ENCODE measurements at places on chromosomes 4 and X.

GRCh38 chr4:22991576-22991975 lies 298.8 kb downstream of the GBA3 start:
- no peak for DNase-seq

- DNase-seq, result peak; percentile 15
These were observed 264.3 kb downstream of the TECRL start for GRCh38 chr4:64144994-64145393.

DNA sequence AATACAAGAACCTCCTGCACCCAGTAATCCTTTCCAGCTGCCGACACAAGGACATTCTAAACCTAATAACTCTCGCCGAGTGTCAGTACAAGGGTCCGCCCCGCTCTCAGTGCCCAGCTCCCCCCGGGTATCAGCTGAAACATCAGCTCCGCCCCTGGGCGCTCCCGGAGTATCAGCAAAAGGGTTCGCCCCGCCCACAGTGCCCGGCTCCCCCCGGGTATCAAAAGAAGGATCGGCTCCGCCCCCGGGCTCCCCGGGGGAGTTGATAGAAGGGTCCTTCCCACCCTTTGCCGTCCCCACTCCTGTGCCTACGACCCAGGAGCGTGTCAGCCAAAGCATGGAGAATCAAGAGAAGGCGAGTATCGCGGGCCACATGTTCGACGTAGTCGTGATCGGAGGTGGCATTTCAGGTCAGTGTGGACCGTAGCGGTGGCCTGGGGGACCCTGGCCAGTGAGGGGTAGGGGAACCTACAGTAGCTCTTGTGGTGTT lies at the start of gene MAOA:
Gene MAOA (plus strand): TSS at position 295 of the 490 bp plus-strand sequence. CDS start 43 bp downstream, at position 338.
- DNase-seq, result peak; percentile 56

DNA sequence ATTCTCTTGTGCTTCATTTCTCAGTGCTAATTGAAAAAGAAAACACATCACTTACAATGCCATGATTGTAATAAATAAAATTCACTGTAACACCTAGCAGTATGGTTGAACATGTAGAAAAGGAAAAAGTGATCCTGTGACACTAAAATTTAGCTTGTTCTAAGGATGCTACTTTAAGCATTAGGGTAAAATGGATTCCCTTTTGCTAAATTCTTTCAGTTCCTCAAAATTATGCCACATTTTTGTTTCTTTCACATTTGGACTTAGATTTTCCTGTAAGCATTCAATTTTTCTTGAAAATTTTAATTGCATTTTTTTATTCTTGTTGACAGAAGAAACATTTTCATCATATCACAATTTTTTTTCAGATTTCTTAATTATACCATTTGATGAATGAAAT lies 19.4 kb downstream of the TET2 start:
- DNase-seq, result no peak

DNA sequence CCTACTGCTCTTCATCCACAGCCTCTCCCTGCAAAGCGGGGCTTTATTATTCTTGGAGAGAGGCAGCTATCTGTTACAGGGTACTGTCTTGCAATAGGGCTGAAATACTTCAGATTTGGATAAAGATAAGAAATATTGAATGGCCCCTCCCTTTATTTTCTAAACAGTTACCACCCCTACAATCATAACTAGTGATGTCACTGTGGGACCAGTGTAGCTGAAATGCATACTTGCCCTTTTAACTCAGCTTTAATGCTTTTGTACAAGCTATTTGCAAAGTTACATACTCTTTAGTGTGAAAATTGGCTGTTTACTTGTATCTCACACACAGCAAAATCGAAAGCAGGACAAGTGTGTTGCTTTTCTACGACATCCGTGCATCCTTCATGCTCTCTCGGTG lies 261.7 kb upstream of the GATB start:
- no peak for DNase-seq

- DNase-seq, result no peak
These were observed 174.4 kb downstream of the MSL3 start for GRCh38 chrX:11932423-11932822.

GRCh38 chr4:106369456-106370060 lies 980 bp upstream of the GIMD1 start:
- DNase-seq, result peak; percentile 60

GRCh38 chr4:27096142-27096824 lies 235.6 kb downstream of the STIM2 start:
- no peak for DNase-seq

- DNase-seq, result no peak
These were observed 402.4 kb upstream of the NDST4 start for GRCh38 chr4:115515772-115516171.

GRCh38 chr4:158819942-158820786 lies 51.3 kb downstream of the FNIP2 start:
- no peak for DNase-seq

GRCh38 chrX:97167333-97167732 lies 283.6 kb downstream of the RPA4 start:
- DNase-seq, result no peak

DNA sequence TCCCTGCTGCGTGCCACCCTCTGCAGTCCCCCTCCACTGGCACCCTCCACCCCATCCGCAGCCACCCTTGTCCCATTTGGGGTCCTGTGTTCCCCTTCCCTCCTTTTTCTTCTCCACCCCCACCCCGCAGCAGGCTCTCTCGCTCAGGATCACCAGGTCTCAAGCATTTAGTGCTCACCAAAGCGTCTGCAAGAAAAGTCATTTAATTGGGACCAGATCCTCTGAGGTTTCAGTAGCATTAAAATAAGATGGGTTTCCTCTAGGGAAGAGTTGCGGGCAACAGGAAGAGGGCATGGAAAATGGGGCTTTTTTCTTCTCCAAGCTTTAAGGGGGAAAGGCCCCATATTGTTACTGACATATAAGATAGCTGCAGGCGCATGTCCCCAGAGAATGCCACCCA lies 4.9 kb upstream of the HAUS7 start:
- DNase-seq, result no peak

DNA sequence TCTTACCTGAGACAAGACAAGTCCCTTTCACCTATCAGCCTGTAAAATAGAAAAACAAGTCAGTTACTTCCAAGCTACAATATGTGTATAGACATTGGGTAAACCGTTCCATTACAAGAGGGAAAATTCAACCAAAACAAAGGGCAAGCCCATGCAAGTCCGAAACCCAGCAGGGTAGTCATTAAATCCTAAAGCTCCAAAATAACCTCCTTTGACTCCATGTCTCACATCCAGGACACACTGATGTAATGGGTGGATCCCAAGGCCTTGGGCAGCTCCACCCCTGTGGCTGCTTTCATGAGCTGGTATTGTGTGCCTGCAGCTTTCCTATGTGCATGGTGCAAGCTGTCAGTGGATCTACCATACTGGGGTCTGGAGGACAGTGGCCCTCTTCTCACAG lies 14.7 kb upstream of the FAM47B start:
- DNase-seq, result no peak

DNA sequence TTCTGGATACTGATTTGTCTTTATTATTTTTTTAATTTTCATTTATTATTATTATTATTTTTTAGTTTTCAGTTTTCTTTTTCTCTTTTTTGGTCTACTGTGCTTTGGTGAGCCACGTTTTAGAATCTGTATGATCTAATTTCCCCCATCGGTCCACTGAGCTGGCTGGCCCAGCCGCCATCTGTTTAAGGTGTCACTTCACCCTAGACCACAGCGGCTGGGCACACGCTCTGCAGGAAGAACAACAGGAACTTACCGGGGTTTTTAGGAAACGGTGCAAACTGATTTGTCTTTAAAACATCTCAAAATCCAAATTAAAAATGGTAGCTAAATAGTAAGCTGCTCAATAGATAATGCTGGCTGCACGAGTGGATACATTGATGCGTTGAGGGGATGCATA lies 48.8 kb upstream of the AMOT start:
- DNase-seq, result no peak

DNA sequence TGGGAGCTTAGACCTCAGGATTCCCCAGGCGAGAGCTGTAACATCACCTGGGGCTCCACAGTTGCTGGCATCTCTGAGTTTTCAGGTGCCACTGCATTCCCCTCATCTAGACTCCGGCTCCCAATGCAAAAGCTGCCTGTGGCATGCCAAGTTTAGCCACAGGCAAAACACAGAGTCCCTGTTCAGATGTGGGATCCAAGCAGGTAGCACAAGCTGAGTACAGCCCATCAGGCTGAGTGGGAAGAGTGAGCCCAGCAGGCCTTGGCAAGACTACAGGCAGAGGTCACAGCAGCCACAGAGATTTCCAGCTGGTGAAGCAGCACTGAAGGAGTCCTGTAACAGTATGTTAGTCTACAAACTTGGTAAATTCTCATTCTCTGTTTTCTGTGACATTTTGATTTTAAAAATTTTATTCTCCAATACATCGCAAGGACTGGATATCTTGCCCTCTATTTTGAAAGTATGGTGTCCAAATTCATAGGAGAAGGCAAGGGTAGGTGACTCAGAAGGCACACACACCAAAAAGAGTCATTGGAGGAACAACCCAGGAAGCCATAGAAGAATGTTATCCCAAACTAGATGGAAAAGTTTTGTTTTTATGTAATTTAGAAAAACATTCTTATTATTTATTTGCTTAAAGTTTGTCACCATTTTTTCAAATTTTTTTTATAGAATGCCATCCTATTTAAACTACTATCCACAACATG lies 13.6 kb upstream of the CXCL2 start:
- no peak for DNase-seq

DNA sequence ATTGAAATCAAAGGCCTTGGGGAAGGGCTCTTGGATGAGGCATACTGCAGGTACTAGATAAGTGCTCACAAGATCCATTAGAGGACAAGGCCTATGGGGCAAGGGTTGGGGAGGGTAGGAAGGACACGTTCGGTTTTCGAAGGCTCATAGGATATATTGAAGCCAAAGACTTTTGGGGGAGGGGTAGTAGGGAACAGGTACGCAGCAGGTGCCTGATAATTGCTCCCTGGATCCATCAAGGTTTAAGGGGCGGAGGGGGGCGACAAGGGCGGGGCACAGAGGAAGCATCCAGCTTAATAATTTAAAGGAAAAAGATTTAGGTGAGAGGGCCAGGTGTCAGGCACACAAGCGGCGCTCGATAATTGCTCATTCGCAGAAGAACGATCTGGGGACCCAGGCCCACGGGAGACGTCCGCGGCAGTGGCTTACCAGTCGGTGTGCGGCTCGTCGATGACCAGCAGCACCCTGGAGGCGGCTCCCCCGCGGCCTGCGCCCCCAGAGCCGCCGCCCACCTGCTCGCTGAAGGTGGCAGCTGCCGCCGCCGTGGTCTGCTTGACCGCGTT lies 653 bp downstream of the SYN1 start:
- DNase-seq, result no peak

DNA sequence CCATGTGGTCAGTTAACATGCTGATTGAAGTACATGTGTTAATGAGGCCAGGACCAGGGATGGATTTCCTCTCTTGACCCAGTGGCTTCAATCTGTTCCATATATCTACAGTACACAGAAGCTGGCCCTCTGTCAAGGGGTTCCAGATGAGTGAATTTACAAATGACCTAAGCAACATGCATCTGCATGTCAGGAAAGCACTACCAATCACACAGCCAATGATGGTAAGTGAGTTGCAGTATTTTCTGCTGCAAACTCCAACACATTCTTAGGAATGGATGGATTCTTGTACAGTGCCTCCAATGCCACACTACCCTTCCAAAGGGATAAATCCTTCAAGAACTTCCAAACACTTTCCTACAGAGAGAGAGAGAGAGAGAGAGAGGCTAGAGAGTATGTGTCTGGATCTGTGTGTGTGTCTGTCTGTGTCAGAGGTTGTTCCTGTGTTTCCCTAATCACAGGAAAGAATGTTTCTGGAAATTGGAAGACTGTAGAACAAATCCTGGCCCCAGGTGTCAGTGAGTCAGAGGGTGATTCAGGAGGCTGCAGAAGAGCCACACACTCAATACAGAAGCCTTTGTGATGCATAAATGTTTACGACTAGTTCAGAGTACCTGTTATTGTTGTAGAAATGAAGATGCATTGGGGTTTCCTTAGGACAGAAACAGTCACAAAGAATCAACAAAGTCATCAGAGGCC lies 107.5 kb downstream of the GUCY2F start:
- no peak for DNase-seq

GRCh38 chr4:139725236-139725635 lies 59.6 kb downstream of the MGST2 start:
- no peak for DNase-seq

GRCh38 chrX:14398725-14399124 lies 130.6 kb upstream of the GLRA2 start:
- no peak for DNase-seq

All from WERI-Rb-1 (cell line).